ENCODE measurements at places on chromosomes 12 and 14.

DNA sequence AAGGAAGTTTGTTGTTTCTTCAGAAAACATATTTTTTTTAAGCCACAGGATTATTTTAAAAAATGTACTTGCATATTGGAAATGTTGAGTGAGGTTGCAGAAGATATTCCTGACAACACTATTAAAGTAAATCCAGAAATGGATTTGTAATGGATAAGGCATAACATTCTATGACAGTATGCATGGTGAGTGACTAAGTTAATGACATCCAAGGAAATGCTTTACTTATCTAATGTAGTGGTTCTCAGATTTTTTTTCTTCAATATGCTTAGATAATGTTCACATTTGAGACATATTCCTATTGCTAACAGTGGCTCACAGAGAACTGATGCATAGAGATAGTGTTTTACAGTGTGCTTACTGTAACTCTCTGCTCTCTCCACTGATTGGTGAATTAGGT lies 49.4 kb downstream of the ZDHHC17 start:
- peak; percentile 2 for DNase-seq

- no peak for DNase-seq
Observed at GRCh38 chr14:79745046-79745445, 466.3 kb downstream of the DIO2 start.

DNA sequence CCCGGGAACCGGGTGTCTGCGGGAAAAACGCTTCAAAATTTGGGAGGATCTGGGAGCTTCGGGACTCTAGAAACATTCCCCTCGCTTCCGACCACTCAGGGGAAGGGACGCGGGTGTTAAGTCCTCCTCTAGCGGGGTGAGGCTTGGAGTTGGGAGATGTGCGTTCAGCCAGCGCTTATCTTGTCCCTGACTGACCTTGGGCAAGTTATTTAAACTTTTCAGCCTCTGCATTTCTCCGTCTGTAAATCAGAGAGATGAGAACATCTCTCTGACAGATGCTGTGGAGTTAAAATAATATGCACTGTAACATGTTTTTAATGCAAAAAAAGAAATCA lies 76.9 kb upstream of the ANO4 start:
- DNase-seq = no peak

GRCh38 chr12:56126732-56127239 lies 1.3 kb upstream of the ESYT1 start:
- no peak for DNase-seq

- no peak for DNase-seq
Observed at GRCh38 chr14:67420102-67420739, 8.3 kb upstream of the PLEK2 start.

- peak; percentile 51 for DNase-seq
Observed at GRCh38 chr12:120235369-120236323, 29.9 kb downstream of the PXN start.

GRCh38 chr12:108678104-108678730 lies 44.5 kb upstream of the SELPLG start:
- DNase-seq = no peak

DNA sequence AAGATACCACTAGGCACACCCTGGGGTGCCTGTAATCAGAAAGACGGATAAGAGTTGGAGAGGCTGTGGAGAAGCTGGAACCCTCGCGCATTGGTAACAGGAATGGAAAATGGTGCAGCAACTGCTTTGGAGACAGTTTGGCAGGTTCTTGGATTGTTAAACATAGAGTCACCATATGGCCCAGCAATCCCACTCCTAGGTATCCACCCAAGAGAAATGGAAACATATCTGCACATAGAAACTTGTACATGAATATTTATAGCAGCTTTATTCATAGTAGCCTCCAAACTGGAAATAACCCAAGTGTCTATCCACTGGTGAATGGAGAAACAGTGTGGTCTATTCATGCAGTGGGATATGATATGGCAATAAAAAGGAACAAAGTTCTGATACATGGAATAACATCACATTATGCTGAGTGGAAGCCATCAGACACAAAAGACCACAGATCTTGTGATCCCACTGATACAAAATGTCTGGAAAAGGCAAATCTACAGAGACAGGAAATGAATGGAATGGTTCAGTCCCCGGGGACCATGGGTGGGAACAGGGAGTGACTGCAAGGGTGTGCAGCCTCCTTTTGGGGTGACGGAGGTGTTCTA lies 45.4 kb downstream of the JAG2 start:
- no peak for DNase-seq

GRCh38 chr12:100154474-100155247 lies 12.0 kb upstream of the BLTP3B start:
- peak; percentile 65 for DNase-seq

- peak; percentile 52 for DNase-seq
Observed at GRCh38 chr14:90412058-90412457, 15.2 kb downstream of the CALM1 start.

DNA sequence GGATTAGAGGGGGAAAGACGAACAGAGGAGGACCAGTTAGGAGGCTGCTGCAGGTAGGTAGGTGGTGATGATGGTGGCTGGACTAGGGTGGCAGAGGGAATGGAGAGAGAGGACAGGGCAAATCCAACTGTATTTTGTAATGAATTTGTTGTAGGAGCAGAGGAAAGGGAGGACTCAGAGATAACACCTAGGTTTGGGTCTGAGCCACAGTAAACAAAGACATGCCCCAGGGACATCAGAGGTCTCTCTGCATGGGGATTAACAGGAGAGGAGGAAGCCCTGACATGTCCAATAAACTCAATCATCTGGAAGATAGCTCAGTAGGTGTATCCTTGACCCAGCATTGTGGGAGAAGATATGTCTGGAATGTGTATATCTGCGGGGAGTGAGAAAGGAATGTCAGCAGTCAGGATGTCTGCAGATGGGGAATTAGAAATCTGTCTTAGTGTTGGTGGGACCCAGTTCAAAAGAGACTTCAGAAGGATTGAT lies 4.7 kb upstream of the SLC48A1 start:
- DNase-seq = peak; percentile 58

- no peak for DNase-seq
Observed at GRCh38 chr12:131192951-131193350, 239.2 kb downstream of the ADGRD1 start.

- no peak for DNase-seq
Observed at GRCh38 chr12:32091696-32092095, 15.0 kb upstream of the BICD1 start.

GRCh38 chr12:89166525-89166934 lies 185.8 kb downstream of the DUSP6 start:
- DNase-seq = peak; percentile 79

DNA sequence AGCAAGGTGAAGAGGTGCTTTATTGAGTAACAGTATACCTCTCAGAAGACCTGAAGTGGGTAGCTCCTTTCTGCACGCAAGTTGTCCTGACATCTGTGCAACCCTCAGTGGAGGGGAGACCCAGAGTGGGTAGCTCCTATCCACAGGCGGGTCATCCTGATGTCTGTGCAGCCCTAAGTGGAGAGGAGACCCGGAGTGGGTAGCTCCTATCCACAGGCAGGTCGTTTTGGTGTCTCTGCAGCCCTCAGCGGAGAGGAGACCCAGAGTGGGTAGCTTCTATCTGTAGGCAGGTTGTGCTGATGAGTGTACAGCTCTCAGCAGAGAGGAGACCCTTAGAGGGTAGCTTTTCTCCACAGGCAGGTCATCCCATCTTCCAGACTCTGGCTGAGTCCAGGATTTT lies 45.1 kb upstream of the PRPF39 start:
- no peak for DNase-seq

DNA sequence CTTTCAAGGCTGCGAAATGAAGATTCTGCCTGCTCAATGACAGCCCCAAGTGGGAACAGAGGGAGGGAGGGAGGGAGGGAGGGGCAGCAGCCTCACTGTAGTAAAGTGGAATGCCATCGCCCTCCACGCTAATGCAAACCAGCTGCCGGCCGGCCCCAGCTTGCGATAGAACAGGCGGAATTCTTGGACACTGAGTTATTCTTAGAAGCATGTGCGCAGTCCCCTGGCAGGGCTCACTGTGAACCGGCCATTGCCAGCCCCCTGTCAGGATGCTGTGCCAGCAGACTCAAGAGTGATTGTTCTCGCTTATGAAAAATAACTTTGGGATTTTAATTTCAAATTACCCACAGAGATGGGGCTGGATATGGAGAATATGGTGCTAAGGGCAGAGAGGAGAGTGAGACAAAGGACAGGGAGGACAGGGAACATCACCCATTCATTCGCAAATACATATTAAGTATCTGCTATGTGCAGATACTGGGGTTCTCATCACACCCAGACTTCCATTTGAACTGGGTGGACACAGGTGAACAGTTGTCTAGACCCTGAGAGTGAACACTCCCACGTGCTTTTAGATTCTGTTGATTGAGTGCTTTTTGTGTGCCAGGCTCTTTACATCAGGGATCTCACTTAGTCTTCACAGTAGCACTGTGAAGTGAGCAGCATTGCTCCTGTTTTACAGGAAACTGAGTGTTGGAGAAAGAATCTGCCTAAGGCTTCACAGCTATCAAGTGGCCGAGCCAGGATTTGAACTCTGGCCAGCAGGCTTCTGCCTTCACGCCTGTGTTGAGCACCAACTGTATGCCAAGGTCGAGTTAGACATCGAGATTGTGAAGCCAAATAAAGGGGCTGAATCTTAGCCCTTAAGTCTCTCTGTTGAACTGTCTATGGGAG lies 192.9 kb downstream of the C12orf75 start:
- DNase-seq = peak; percentile 99

GRCh38 chr12:129296671-129297070 lies 443.4 kb downstream of the GLT1D1 start:
- DNase-seq = peak; percentile 8

GRCh38 chr14:104935955-104936354 lies 11.3 kb downstream of the PLD4 start:
- no peak for DNase-seq

DNA sequence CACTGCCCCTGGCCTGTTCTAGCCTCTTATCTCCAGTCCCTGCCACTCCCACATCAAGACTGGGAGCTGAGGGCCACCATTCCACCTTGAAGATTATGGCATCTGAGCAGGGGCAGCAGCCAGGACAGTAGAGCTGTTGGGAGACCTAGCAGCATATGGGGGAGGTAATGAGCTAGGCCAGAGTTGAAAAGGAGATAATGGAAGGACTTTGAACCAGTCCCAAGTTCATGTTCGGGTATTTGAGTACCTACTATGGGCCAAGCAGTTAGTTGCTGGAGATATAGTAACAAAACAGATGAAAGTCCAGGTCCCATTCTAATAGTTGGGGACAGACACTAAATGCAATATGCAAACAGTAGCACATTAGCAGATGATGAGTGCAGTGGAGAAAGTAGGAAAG lies 151.5 kb downstream of the PLXNC1 start:
- no peak for DNase-seq

DNA sequence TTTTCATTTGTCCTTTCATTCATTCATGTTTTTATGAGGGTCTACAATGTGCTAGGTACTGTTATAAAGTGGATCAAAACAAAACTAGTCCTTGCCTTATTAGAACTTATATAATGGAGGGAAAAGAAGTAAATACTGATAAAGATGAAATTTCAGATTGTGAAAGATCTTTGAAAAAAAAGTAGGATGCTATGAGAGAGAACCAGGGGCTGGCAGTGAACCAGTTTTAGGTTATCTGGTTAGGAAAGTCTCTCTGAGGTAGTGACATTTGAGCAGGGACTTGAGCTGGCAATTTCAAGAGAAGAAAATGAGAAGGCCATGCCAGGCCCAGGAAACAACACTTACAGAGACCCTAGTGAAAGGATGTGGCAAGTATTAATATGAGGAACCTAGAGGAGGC lies 57.3 kb upstream of the E2F7 start:
- peak; percentile 57 for DNase-seq

DNA sequence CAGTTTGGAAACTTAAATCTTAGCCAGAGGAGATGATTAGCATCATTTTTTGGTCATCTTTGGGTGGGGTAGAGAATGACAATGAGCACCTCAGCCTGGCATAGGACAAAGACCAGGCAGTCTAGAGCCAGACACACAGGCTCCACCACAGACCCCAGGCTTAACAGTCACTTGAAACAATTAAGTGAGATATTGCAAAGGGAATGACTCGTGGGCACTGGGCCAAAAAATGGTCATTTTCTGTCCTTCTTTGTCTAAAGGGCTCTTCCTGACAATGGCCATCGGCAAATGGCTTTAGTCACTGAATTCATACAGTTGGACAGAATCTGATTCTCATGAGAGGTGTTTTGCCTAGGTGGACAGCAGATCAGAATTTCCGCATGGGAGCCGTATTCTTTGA lies 78.0 kb upstream of the DICER1 start:
- no peak for DNase-seq

DNA sequence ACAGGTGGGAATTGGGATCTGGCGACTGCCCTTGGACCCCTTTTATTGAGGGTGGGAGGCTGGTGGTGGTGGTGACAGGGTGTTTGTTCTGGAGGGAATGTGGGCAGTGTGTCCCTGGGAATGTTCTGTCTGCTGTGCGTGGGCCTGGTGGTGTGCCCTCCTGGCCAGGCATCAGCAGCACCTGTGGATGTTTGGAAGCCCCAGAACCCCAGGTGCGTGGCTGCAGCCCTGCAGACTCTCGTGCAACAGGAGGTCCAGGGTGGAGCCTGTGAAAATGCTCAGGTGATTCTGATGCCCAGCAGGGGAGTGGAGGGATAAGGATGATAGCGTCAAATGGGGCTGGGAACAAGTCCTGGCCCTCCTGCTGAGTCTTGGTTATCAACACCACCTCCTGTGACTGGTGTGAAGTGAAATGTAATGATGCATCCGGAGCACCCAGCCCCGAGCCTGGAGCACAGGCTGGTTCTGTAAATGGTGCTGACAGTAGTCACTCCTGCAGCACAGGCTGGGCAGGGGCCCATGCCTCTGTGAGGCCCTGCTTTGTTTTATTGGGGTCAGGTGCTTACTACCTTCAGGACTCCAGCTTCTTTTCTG lies 176.6 kb downstream of the TSPAN9 start:
- DNase-seq = no peak

DNA sequence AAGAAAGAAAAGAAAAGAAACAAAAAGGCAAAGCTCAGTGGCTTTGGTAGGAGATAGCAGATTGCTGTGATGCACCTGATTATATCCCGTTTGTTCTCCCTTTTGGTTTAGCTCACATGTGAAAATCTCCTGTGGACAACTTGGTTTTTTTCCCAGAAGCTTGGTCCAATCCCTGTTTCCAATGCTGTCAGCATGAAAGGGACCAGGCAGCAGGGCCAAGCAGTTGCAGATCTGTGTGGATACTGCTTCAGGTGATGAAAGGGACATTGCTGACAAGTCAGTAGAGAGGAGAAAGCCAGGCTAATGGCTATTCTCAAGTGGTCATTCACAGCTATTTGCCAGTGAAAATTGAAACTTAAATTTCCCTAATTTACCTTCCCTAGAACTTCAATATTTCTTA lies 18.8 kb upstream of the SLCO1A2 start:
- no peak for DNase-seq
